ENCODE measurements at places on chromosomes 16 and 17. TPM values are rescaled to one million over a fixed set of nuclear protein-coding genes. Genes with fewer than 3 reads are reported as not detected.

DNA sequence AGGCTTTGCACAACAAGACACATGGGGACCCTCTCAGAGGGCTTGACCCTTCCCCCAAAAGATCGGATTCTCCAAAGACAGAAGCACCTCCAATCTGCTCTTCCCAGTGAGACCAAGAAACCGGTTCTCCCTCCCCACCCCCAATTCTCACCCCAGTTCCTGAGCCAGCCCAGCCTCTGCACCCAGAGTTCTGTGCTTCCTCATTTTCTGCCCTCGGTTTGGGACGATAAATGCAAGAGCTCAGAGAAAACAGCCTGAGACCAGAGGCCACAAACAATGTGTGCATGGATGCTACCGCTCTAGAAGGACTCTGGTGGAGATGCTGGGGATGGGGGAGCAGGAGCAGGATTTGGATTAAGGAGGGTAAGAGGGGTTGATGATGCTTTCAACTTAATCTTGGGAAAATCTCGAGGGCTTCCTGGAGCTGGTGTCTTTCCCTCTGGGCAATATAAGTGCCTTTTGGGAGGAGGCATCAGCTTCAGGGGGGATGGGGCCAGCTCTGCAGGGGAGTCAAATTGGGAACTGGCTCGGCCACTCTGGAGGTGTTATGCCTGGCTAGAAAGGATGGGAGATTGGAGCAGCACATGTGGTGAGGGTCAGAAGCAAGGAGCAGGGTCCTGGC is 6.0 kb downstream of the KRT15 start:
- no peak for DNase-seq

- no peak for DNase-seq
These were observed 10.3 kb downstream of the KCTD13 start for GRCh38 chr16:29915590-29916247.

DNA sequence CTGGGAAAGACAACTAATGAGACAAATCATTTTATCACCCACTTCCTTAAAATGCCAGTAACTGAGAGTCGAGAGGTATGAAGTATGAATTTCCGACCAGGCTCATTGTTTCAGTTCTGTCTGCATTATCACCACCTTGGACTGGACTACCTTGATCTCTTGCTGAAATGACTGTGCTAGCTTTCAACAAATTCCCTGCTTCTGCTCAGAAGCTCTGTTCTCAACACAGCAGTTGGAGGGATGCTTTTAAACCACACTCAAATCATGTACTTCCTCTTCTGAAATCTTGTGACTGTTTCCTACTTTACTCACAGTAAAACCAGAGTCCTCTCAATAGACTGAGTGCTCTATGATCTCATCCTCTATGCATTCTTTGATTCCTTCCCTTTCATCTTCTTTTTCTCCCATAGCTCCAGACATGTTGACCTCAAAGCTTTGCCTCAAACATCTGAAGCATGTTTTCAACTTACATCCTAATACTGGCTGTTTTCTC is 195.8 kb downstream of the KCNJ2 start:
- DNase-seq: peak; percentile 95

GRCh38 chr17:40360091-40360490 is 4.4 kb downstream of the GJD3 start:
- DNase-seq: no peak

DNA sequence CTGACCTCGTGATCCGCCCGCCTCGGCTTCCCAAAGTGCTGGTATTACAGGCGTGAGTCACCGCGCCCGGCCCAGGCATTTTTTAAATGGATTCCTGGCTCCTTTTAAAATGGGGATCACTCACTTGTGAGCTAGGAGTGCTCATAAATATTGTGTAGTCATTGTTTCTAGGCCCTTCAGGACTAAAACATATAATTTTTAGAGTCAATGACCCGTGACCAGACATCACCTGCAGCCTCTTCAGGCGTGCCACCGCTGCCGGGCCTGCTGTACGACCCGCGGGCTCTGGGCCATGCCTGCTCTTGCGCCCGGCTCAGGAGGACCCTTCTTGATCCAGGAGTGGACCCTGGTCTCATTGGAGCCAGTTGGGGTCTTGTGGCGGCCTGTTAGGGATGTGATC is 30.8 kb downstream of the EFCAB5 start:
- no peak for DNase-seq

DNA sequence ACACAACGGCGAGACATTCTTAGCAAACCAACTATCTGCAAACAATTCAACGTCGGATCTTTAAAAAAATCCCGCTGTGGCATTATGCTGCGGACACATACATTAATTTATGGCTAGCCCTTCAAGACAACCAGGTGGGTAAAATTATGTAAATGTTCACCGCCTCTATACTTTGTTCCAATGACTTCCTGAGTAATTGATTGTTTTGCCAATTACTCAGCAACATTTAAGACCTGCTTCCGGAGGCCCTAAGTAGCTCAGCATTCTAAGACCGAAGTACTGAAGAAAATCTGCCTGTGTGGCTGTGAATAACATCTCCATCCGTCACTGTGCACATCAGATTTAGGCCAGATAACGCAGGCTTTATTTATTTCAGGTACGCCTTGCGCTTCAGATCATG is 23.3 kb downstream of the QPRT start:
- DNase-seq: no peak

DNA sequence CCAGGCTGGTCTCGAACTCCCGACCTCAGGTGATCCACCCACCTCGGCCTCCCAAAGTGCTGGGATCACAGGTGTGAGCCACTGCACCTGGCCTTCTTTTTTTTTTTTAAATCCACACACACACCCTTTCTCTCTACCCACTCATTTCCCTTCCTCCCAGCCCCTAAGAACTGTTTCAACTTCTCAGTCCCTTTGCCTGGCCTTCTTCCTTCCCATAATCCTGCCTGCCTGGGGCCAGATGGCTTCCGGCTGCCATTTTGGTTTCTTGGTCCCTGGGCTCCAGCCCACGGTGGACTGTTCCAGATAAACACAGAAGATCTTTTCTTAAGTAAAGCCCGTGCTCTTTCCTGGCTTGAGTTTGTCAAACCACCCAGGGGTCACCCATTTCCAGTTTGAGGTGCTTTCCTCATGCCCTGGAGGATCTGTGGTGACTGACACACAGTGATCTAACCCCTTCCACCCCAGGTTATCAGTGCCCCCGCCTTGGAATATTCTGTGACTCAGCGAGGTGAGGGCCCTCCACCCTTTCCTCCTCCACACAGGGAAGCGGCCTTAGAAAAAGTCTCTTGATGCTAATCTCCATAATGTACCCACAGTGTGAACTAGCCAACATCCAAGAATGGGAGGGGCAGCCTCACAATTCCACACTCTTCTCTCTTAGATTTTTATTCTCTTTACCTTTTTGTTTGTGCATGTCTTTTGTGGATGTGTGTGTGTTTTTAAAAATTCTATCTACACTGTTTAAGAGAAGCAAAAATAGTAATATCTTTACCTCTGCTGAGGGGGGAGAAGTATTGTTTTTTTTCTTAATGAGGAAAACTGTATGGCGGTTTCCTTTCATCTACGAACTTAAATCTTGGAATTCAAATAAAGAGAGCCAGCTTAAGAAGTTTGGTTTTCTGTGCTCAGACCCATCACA is 60.0 kb downstream of the CRISPLD2 start:
- DNase-seq: no peak

- no peak for DNase-seq
These were observed 37.4 kb downstream of the USP22 start for GRCh38 chr17:21005367-21005766.

DNA sequence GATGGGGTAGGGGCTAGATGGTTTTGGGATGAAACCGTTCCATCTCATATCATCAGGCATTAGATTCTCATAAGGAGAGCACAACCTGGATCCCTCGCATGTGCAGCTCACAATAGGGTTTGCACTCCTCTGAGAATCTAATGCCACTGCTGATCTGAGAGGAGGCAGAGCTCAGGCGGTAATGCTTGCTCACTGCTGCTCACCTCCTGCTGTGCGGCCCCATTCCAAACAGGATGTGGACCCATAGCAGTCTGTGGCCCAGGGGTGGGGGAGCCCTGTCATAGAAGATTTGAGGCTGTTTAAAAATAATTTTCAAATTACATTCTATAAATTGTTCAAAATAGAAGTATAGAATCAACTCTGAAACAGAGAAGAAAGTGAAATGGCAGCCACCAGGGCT is 50.8 kb downstream of the PHKB start:
- DNase-seq: no peak

- DNase-seq: peak; percentile 92
These were observed 19.7 kb downstream of the APPBP2 start for GRCh38 chr17:60506312-60506711.

DNA sequence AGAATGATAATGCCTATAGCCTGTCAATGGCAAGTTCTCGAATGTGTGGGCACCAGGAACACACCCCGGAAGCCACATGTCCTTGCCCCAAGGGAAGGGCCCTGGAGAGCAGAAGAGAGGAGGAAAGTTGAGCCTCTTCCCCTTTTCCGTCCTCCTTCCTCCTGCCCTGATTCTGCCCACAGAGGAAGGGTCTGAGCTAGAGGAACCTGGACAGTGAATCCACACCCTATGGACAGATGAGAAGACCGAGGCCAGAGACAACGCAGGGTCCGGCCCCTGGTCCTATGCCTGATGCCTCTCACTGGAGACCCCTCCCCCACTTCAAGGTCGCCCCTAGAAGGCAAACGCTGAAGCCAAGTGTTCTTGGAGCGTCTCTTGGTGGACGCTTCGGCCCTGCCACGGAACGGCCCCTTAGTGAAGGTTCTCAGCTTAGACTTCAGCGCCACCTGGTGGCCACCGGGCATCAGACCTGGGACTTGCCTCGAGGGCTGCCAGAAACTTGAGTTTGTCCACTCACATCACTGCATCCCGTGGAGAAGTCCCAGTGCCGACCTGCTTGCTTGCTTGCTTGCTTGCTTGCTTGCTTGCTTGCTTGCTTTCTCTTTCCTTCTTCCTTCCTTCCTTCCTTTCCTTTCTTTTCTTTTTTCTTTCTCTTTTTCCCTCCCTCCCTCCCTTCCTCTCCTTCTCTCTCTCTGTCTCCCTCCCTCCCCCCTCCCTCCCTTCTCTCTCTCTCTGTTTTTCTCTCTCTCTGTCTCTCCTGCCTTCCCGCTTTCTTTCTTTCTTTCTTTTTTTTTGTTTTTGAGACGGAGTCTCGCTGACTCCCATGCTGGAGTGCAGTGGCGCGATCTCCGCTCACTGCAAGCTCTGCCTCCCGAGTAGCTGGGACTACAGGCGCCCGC is 20.6 kb upstream of the SPNS3 start:
- DNase-seq: peak; percentile 89

- no peak for DNase-seq
These were observed 12.0 kb downstream of the CA4 start for GRCh38 chr17:60161598-60162330.

- DNase-seq: peak; percentile 96
These were observed 839.6 kb upstream of the GOT2 start for GRCh38 chr16:59573528-59574271.

DNA sequence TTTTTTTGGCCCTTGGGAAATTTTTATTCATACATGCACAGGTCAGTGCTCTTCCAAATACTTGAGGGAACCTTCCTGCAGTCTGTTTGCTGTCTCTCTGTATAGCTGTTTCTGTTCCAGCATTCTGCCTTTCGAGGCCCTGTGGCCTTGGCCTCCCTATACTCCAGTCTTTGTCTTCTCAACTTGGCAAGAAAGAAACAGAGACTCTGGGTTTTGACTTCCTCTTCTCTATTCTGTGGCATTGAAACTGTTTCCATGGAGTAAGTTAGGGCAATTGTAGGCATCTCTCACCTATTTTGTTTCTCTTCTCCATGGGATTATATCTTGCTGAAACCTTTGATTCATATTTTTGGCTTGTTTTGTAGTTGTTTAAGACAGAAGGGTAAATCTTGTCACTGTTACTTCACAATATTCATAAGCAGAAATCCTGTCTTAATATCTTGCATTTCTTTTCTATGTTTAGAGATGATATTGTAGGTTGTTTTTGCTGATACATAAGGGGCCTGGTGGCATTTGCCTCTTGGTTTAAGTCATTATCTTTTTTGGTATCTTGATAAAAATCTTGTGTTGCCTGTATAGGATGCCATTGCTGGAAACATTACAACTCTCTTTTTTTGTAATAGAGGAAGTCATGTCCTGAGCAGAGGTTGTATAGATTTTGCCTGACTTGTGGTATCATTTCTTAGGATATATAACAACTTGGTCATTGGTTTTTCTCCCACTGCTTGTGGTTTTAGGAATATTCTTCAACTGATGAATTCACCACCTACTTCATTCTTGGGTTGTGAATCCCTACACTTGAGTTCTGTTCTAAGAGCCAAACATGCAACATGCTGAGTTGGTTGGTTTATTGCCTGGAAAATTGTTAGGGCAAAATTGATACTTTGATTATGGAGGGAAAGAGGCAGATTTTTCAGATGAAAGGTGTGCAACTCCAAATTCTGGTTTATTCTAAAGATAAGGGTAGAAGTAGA is 168.6 kb downstream of the FTO start:
- peak; percentile 39 for DNase-seq

DNA sequence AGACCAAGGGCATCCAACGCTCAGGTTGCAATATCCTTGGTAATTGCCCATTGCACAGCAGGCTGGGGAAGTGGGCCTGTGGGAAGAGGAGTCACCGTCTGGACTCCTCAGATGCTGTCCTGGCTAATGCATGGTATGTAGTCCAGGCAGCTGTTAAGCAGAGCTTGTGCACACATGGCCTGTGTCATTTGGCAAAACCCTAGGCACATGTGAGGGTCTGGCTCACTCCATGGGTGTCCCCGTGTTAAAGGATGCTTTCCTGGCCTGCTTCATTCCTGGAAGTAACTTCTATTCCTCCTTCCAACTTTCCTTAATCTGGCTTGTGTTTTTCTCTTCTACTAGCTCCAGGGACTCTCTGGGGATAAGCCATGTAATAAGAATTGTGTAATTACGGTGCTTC is 378.0 kb upstream of the CA10 start:
- no peak for DNase-seq

DNA sequence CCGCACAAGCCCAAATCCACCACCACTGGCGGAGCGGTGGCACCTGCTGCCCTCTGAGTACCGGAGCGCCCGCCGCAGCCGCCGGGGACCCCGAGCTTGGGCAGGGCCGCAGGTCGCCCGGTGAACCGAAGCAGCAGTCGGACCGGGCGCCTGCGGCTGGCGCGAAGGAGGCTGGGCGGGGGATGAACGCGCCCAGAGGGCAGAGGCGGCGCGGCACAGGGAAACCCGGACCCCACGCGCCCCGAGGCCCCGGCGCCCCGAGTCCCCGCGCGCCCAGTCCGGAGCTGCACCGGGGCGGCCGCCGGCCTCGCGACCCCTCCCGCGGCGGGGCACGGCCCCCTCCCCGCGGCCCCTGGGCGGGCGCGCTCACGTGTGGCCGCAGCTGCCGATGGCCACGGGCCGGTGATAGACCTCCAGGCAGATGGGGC is 393 bp downstream of the RNF166 start:
- DNase-seq: no peak

GRCh38 chr16:19179546-19180490 is 11.8 kb downstream of the SYT17 start:
- peak; percentile 44 for DNase-seq

The SLFN12 gene
- 26.2 TPM for total RNA-seq

The ARL5C gene
- not detected for total RNA-seq

The EME1 gene
- total RNA-seq: 0.51 TPM

The FAM117A gene
- total RNA-seq: 3.3 TPM

The OSGIN1 gene
- total RNA-seq: 6.6 TPM
